Astrocyte (in vitro differentiated cells and primary cell): ENCODE measurements at places on chromosomes 3 and 15.

DNA sequence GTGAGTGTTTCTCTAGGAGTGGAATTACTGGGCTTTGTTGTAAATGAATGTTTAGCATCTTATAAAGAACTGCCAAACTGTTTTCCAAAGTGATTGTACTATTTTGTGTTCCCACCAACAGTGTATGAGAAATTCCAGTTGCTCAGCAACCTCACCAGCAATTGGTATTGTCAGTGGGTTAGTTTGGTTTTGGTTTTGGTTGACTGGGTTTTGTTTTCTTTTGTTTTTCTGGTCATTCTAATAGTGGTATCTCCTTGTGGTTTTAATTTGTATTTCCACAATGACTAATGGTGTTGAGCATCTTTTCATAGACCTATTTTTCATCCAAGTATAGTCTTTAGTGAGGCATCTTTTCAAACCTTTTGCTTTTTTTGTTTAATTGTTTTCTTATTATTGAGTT, 27.1 kb downstream of the FILIP1L start:
- DNase-seq = peak; percentile 88

- DNase-seq = no peak
Measured at GRCh38 chr3:106206613-106207012, 337.8 kb upstream of the CBLB start.

- DNase-seq = no peak
Measured at GRCh38 chr15:49040151-49040550, 6.1 kb downstream of the SECISBP2L start.

GRCh38 chr3:30527720-30528119, 78.7 kb upstream of the TGFBR2 start:
- no peak for DNase-seq

DNA sequence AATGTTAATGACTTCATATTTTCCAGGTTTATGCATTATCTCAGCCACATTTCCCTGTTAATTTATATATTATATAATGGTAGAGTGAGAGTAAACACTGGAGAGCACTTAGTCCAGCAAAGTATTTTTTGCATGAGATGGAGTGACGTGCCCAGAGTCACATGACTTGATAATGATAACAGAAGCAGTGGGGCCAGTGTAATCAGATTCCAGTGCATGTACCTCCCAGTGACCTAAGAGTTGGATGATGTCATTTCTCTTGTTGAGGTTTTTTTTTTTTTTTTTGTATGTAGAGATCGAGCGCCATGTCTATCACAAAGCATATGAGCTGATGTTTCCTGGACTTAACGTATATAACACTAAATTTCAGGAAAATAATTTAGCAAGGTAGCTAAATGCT, 375.3 kb downstream of the CNTN6 start:
- no peak for DNase-seq

- no peak for DNase-seq
Measured at GRCh38 chr15:80931721-80932512, 57.7 kb downstream of the MESD start.

- no peak for DNase-seq
Measured at GRCh38 chr3:42805141-42805821, 991 bp upstream of the HIGD1A start.

- no peak for DNase-seq
Measured at GRCh38 chr15:80837006-80837405, 57.8 kb downstream of the CEMIP start.

- DNase-seq = peak; percentile 41
Measured at GRCh38 chr3:146464005-146464595, 5.3 kb downstream of the PLSCR2 start.

DNA sequence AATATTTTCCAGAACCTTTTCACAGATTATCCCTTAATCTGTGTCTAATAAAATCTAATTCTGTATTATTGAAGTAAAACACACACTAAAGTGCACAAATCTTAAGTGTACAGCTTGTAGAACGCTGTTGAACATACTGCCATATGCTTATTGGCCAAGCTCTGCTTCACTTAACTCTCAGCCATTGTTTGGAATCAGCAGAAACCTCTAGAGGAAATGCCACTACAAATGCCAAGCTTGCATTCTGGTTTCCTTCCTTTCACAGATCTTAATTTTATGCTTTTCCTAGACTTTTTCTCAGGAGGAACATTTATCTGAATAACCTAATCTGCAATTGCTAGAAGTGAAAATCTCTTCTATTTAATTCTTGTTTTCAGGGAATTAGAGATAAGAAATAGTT, 10.1 kb downstream of the MNS1 start:
- no peak for DNase-seq

DNA sequence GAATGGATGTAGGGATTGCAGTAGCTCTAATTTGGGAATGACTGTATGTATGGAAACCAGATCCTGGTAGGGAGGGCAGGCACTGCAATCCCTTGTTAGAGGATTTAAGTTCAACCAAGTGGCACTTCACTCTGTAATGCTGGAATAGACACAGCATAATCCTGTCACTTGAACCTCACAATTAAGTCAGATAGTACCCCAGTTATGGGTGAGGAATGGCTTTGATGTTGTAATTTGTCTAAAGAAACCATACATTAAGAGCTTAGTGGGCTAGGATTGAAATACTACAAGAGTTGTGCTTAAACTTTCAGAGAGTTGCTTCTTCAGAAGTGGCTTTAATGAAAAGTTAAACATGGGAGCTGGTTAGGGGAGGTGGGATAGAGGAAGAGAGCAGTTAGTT, 9.3 kb downstream of the RAB7A start:
- no peak for DNase-seq

- DNase-seq = no peak
Measured at GRCh38 chr15:62578960-62579359, 413.9 kb upstream of the C2CD4B start.

- DNase-seq = no peak
Measured at GRCh38 chr3:120093911-120094775, at the start of gene GSK3B. GSK3B (minus strand) TSS chr3:120094447; CDS start chr3:120093434, 1,013 bp downstream.

DNA sequence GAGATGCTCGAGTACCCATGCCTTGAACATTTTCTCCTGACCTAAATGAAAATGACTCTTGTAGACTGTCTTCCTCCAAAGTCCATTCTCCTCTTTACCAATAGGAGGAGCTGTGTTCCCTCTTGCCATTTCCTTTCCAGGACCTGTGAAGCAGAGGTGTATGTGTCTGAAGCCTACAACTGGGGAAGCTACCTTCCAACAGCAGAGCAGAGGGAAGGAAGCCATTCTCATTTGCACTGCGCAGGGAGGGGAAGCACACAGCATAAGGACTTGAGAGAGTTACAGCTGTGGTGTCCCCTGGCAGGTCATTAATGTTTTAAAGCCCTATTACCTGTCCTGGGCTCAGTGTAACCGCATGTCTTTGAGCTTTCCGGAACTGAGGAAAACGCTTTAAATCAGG, 38.7 kb downstream of the HSPBAP1 start:
- no peak for DNase-seq

GRCh38 chr3:16060358-16060852, 114.1 kb upstream of the GALNT15 start:
- peak; percentile 100 for DNase-seq

DNA sequence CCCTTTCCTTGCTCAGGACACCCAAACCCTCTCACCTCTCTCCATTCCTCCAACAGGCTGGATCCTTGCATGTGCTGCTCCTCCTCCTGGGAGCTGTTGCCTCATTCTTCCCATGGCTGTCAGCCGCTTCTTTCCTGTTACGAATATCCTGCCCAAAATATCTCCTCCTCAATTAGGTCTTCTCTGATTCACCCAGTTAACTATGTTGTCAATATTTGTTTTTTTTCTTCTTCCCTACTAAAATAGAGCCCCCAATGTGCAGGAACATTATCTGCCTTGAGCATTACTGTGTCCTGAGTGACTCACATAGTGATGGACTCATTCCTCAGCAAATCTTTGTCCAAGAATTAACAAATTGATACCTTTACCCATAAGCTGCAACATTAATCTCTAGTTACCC, 357.2 kb downstream of the CLSTN2 start:
- peak; percentile 64 for DNase-seq

DNA sequence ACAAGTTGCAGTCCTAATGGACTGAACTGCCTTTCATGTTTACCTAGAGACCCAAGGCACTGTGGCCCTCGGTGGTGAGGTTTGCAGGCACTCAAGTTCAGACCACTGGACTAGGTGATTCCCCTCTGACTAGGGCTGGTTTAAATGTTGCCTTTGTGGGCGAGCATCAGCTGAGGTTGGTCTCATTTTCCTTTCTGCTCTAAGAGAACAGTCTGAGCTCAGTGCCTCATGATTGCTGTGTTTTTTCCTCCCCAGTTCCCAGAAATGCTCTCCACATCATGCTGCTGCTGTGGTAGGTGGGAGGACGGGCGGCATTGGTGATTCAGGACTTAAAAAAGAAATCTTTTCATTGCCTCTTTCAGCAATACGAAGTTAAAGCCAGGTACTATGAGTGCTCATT, 237.2 kb downstream of the MBNL1 start:
- no peak for DNase-seq

GRCh38 chr3:141782386-141782932, 19.3 kb downstream of the GRK7 start:
- DNase-seq = no peak

DNA sequence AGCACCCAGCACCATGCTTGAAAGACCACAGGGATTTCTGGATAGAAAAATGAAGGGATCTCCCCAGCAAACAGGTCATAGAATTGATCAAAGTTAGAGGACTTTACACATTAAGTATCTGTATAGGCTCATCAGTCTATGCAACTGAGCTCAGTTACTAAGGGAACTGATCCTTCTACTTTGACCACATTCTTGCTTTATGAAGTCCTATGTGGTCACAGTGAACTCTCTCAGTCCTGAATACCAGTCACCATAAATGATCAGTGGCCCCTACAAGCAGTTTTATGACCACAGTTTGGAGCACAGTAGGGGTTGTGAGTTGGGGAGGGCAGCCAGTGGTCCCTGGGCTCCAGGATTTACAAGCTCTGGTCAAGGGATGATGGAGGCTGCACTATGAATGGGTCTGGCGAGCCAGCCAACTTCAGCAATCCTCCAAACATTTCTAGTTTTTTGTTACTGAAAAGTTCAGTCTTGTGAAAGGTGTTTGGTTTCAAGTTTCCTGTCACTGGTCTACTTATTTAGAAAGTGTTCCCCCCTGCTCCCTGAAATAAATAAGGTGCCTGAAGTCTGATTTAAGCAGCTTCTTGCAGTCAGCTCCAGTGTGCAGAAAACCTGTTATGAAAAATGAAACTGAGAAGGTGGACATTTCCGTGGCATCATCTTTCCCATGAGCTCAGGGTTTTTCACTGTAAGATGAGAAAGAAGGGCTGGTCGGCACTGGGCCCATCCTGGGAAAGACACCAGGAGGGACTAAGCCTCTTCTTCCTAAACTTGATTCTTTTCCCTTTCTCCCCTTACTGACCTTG, 75.5 kb downstream of the DAPK2 start:
- no peak for DNase-seq

GRCh38 chr15:39670687-39671086, 89.8 kb downstream of the THBS1 start:
- DNase-seq = no peak
